ENCODE measurements at places on chromosomes 7 and 10. TPM values are rescaled to one million over a fixed set of nuclear protein-coding genes. Genes with fewer than 3 reads are reported as not detected.

DNA sequence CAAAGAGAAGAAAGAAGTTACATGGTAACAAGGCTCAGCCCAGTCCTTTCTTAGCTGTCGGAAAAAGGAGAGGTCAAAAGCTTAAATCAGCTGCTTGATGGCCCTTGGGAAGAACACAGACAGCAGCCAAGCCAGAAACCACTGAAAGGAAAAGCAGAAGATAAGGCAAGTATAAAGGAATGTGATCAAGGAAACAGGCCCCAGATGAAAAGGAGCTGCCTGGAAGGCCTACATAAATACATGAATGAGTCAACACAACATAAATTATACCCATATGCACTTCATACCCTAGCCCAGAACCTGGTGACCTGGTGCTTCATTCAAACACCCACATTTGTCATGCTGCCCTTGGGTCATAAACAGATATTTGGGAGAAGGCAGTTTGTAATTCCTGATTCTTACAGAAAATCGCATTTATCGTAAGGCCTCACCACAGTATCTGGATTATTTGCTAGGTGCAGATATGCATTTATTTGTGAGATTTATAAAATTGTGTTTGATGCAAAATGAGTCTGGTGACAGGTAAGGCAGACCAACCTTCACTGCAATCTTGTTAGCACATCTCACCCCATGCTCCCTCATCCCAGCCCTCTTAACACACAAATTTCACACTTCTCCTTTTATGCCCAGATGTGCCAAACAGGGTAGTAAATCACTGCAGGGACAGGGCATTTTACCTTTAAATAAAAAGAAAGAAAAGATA is 94.9 kb upstream of the KCNIP2 start:
- no peak for DNase-seq

- no peak for DNase-seq
Measured at GRCh38 chr10:9103301-9103700, 1048.8 kb downstream of the GATA3 start.

DNA sequence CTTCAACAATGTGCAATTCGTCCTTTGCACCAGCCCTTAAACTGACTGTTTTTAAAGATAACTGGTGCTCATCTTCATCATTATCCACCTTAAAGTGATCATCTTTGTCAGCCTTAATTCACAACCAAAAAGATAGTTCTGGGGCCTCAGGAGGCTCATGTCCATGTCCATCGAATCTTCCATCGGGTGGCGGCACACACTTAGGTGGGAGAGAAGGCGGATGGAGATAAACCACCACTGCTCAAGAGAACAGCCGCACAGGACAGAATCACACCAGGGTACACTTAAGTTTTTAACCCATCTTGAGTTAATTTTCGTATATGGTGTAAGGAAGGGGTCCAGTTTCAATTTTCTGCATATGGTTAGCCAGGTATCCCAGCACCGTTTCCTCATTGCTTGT is 24.8 kb downstream of the OIT3 start:
- DNase-seq: no peak

TMEM213 gene
- total RNA-seq: not detected

- no peak for DNase-seq
Measured at GRCh38 chr10:58372607-58373441, 12.4 kb upstream of the TFAM start.

DNA sequence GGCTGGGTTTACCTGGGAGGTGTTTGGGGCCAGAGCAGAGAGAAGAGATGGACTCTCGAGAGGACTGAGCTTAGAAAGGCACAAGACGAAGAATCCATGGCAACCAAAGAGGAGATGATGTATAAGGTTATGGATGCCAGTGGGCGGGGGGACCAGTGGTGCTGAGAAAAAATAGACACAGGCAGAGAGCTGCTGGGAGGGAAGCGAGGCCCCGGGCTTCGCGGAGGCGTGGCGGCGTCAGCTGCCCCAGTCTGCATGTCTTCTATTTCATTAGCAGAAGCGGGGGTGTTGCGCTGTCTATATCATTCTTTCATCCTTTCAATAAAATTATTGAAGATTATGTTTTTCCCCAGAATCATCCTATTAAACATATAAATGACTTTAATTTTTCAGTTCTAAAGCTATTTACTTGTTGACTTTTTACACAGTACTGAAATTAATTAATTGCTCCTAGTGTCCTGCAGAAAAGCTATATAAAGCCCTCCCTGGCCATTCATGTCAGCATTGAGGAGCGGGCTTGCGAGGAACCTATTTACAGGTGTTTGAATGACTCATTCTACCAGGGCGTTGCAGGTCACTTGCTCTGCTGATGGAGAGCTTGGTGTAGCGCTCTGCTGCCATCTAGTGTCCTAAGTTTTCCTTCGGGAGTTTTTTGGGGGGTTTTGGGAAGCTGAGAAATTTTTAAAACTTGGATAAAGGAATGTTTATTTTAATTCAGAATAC is 42.9 kb upstream of the BHLHA15 start:
- peak; percentile 59 for DNase-seq

DNA sequence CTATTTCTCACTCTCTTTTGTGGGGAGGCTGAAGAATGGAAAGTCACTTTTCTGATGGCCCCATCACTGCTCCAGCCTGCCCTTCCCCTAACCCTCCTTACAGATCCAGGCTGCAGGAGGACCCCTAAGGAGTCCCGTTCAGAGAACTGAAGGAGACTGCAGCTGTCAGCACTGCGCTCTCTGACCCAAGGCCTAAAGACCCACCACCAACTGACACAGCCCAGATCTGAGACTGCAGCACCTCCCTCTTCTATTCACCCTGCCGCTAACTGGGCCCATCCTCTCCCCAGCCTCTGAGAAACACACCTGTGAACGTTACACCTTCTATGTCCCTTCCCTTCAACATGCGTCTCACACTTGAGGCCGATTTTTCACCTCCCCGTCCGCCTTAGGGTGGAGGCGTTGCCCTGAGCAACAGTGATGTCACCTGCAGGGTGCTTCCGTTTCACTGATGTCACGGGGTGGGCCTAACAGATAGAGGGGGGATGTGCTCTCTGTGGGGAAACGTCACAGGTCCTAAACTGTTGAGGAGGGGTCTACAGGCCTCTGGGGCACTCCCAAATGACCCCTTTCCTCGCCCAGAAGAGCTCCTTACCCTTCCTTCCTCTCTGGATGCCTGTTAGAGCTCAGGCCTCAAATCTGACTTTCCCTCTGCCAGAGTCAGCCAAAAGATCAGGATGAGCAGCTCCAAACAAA is 5.1 kb downstream of the ITPRIP start:
- DNase-seq: peak; percentile 59

DNA sequence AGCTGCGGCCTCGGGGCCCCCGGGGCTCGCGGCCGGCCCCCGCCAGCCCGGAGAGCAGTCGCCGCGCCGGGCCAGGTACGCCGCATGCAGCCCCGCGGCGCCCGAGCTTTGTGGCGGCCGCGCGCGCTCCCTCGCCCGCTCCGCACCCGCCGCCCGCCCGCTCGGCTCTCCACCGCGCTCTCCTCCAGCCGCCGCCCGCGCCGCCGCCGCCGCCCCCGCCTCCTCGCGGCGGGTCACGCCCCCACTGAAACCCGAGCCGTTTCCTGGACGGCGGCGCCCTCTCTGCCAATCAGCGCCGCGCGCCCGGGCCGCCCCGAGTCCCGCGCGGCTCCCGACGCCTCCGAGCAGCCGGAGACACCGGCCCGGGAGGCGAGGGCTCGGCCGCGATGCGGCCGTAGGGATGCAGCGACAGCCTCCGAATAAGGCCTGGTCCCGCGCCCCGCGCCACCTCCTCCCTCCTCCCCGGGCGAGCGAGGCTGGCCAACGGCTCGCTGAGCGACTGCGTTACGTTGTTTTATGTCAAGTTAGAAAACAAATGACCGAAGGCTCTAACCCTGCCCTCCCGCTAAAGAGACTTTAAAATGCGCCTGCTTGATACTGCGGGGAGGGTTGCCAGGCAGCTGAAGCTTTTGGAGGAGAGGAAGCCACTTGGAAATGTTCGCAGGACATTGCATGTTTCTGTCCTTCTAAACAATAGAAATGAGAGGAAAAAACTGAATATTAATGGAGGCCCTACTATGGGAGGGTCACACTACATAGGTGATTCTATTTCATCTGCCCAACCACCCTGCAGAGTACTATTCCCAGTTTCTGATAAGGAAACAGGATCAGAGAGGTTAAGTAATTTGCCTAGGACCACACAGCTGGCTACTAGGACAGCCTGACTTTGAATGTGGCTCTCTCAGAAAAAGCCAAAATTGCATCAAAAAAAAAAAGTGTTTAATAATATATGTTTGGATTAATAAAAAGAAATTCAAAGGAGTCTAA is at the start of gene FGFR2:
Gene FGFR2 (minus strand): TSS at position 182 of the 987 bp plus-strand sequence. CDS start 4,627 bp downstream, outside the sequence.
- DNase-seq: no peak

GRCh38 chr10:36507715-36508114 is 617.7 kb upstream of the ANKRD30A start:
- no peak for DNase-seq

- DNase-seq: no peak
Measured at GRCh38 chr10:43785252-43785651, 136.6 kb upstream of the ZNF32 start.

- DNase-seq: no peak
Measured at GRCh38 chr10:5373307-5373706, 8.5 kb downstream of the UCN3 start.

WEE2 gene
- total RNA-seq: not detected

OR6B1 gene
- not detected for total RNA-seq

- DNase-seq: no peak
Measured at GRCh38 chr7:148918058-148918596, 34.0 kb upstream of the EZH2 start.

- DNase-seq: no peak
Measured at GRCh38 chr10:75707080-75707840, 275.8 kb downstream of the LRMDA start.

DNA sequence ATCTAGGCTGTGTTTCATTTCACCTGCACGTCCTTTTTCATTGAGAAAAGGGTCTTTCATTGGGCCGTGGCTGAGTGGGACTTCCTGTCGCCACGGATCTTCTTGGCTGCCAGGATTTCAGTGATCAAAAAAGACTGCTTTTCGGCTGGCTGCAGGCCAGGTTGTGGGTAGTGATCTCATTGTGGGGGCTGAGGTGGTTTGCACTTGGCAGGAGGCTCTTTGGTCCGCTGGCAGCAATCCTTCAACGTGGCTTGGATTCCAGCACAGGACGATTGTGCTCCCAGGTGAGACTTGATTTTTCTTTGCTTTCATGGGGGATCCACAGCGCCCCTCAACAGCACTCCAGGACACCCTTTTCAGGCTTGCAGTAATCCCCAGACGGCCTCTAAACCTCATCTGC is 29.0 kb upstream of the ZNF273 start:
- no peak for DNase-seq

- peak; percentile 50 for DNase-seq
Measured at GRCh38 chr10:60114765-60115586, 208.6 kb upstream of the CCDC6 start.

COL26A1 gene
- not detected for total RNA-seq

EPHA1 gene
- total RNA-seq: 5.0 TPM
